ENCODE measurements at places on chromosomes 2 and 18. TPM values are rescaled to one million over a fixed set of nuclear protein-coding genes. Genes with fewer than 3 reads are reported as not detected.

The LOXHD1 gene
- 0.02 TPM for total RNA-seq

The MAPK4 gene
- not detected for total RNA-seq

The KCNS3 gene
- not detected for total RNA-seq

The RNF25 gene
- total RNA-seq, result 20.3 TPM

The MEP1B gene
- not detected for total RNA-seq

The CAPN14 gene
- total RNA-seq, result 0.18 TPM

The ARHGAP28 gene
- total RNA-seq, result not detected

The SMYD1 gene
- total RNA-seq, result not detected

The SH3BP4 gene
- total RNA-seq, result 0.05 TPM

The DLX1 gene
- not detected for total RNA-seq

The KIF1A gene
- total RNA-seq, result 0.23 TPM

The THUMPD2 gene
- total RNA-seq, result 10.9 TPM

The ALPI gene
- total RNA-seq, result not detected

The REEP1 gene
- 0.28 TPM for total RNA-seq

The DARS1 gene
- 148 TPM for total RNA-seq

The ATP9B gene
- total RNA-seq, result 25.0 TPM

The GAL3ST2 gene
- total RNA-seq, result 0.20 TPM

The RNF152 gene
- total RNA-seq, result not detected

The LYPD1 gene
- not detected for total RNA-seq
